ENCODE measurements at places on chromosomes 7 and 10.
A peak's percentile ranks its signal among the peaks of the same experiment; 100 is the strongest.

- DNase-seq, result no peak
These were observed 44.7 kb upstream of the TMEM213 start for GRCh38 chr7:138753150-138753518.

DNA sequence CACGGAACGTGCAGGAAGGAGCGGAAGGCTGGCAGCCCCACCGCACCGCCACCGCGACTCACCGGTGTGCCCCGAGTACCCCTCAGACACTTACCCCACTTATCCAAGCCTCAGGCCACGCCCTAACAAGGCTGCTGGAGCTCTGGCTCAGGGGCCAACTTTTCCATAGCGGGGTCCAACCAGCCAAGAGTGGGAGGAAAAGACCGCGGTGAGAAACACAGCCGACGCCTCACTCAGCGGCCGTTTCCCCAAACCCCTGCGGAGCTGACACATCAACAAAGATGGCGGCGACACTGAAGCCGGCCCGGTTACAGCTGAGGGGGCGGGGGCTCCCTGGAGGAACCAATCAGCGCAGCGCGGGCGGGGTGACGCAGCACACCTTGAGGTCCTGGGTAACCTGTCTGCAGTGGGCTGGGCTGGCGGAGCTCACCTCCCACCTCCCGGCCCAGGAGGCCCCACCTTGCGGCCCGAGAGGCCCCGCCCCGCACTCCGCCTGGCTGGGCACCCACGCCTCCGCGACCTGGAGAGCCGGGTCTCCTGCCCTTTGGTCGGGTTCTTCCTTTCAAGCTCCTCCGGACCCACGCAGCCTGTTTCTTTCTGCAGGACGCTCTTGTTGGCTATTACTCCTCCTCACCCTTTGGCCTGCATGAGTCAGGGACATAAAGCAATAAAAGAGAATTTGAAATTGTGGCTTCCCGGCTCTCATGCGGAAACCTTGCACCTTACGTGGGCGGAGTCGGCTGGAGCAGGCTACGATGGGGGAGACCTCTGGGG is at the start of gene CCDC186:
CCDC186 (minus strand) TSS at position 283 of the 774 bp plus-strand sequence. CDS start 10,935 bp downstream, outside the sequence.
- peak; percentile 80 for DNase-seq

GRCh38 chr7:26156451-26157420 is 4.7 kb downstream of the NFE2L3 start:
- DNase-seq, result peak; percentile 85

GRCh38 chr7:103932389-103932788 is 57.1 kb downstream of the RELN start:
- DNase-seq, result no peak

GRCh38 chr7:115822380-115822779 is 208.2 kb downstream of the TFEC start:
- DNase-seq, result no peak

DNA sequence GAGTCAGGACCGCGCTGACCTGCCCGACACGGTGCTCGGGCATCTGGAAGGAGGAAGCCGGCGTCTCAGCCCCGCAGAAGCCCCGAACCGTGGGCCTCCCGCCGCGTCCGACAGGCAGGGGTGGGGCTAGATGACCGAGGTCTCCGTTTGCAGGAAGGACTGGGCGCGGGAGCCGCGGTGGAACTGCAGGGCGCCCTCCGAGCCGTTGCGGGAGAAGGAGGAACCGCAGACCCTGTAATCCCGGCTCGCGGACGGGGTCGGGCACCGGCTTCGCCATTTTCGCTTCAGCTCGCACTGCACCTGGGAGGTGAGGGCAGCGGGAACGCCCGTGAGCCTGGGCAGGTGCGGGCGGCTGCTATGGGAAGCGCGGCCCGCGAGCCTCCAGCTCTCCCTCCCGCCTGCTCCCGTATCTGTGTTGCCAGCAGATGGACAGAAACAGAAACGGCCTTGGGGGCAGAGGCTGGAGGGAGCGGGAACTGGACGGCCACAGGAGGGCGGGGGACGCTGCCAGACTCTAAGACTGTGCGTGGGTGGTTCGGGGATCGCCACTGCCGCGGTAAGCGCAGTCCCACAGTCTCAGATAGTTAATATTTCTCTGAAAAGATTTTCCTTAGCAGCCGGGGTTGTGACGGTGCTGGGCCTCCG is 114.1 kb downstream of the VIPR2 start:
- no peak for DNase-seq

GRCh38 chr10:17222329-17222728 is 5.7 kb upstream of the VIM start:
- no peak for DNase-seq

GRCh38 chr10:107616463-107617410 is 452.2 kb upstream of the SORCS1 start:
- peak; percentile 89 for DNase-seq

GRCh38 chr7:37683246-37684120 is at the start of gene GPR141:
Gene GPR141, plus strand, starts transcription at chr7:37683766. Its CDS starts 56,628 bp downstream, at chr7:37740394.
- no peak for DNase-seq

- peak; percentile 67 for DNase-seq
These were observed 27.7 kb upstream of the NRBF2 start for GRCh38 chr10:63105225-63106110.

- DNase-seq, result no peak
These were observed 161.3 kb upstream of the PCDH15 start for GRCh38 chr10:54962134-54962900.

DNA sequence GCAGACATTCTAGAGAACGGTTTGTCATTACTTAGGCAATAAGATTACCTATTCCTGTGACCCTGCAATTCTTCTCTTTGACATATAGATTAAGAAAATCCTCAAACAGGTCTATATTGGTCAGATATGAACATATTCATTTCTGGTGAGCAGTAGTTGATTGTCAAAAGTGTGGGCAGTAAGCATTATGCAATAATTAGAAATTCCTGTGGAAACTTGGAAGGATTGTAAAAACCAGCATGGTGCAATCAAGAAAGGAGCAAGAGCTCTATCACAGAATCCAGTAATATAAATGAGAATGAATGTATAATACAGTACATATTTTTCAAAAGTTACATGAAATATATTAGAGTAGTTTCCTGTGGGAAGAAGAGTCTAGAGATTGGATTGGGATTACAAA is 406.5 kb downstream of the SUGCT start:
- peak; percentile 28 for DNase-seq

- DNase-seq, result no peak
These were observed 216.8 kb downstream of the TCERG1L start for GRCh38 chr10:131094527-131095312.

GRCh38 chr10:117542706-117543224 is at the start of gene EMX2:
Gene EMX2, plus strand, starts transcription at chr10:117542746. Its CDS starts 522 bp downstream, at chr10:117543268.
- DNase-seq, result no peak

- DNase-seq, result peak; percentile 23
These were observed 75.3 kb upstream of the SAMD8 start for GRCh38 chr10:75035975-75036708.

- no peak for DNase-seq
These were observed 23.9 kb downstream of the AQP1 start for GRCh38 chr7:30935569-30935877.

GRCh38 chr7:37982423-37982822 is 62.0 kb downstream of the EPDR1 start:
- DNase-seq, result no peak

GRCh38 chr10:25455980-25456567 is 281.3 kb downstream of the GPR158 start:
- no peak for DNase-seq

GRCh38 chr7:25427721-25428120 is 199.4 kb upstream of the NPVF start:
- DNase-seq, result no peak

- DNase-seq, result peak; percentile 14
These were observed 47.8 kb downstream of the HERPUD2 start for GRCh38 chr7:35647171-35647574.

DNA sequence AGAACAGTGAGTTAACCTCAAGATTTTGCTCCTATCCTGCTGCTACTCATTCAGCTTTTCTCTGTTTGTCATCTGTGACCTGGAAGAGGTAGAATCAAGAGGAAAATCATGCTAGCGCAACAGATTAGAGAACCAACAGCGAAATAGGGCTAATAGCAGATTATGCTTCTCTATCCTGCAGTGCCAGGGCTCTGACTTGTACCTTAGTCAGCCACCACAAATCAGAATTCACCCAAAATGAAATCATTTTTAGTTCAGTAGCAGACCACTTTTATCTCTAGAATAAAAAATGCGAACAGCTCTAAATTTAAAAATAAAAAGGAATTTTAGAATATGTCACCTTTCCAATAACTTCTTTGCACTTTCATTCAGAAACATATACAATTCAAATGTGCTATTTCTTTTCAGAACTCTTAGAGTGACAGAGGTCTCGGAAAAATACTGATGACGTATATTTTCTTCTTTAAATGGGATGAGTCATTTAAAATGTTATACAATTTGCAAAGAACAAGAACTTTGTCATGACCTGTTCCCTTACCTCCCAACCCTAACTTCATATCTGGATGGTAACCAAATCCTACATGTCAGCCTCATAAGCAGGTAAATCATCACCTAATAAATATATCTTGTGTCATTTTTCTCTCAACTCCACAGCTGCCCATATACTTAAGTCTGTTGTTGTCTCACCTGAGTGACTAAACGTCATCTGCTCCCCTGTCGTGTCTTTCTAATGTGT is 896.4 kb downstream of the PCDH15 start:
- no peak for DNase-seq

- DNase-seq, result no peak
These were observed 569.3 kb downstream of the ATRNL1 start for GRCh38 chr10:115662422-115662821.

GRCh38 chr10:132098539-132099388 is 33.0 kb downstream of the JAKMIP3 start:
- DNase-seq, result no peak

GRCh38 chr7:35246819-35247218 is 7.1 kb downstream of the TBX20 start:
- no peak for DNase-seq

GRCh38 chr7:24786306-24786705 is 29.0 kb upstream of the GSDME start:
- DNase-seq, result no peak

- DNase-seq, result no peak
These were observed 107.4 kb downstream of the DYNC2I1 start for GRCh38 chr7:158963771-158964241.

GRCh38 chr7:155837126-155837479 is 24.8 kb upstream of the SHH start:
- no peak for DNase-seq

DNA sequence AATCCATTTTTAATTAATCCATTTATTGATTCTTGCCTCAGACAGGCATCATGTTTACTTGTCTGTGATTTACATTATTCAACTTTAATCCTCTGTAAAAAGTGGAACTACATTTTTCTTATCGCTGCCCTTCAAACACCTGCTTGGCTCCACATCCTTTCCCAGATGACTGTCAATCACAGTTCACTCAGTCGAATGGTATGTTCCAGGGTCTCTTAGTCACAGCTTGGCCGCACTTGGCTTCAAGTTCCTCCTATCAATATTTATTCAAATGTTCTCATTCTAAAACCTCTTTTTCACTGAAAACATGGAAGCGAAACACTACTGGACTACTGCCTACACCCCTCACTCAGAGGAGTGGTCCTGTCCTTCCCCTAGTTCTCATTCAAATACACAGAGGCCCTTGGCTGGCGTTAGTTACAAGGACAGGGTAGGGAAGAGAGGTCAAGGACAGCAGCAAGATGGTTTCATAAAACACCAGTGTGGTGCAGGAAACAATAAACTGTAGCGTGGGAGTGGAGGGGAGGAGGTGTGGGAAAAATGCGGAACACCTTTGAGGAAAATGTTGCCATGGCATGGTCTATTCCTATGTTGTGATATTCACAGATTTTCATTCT is 143.2 kb downstream of the USP6NL start:
- peak; percentile 53 for DNase-seq

- DNase-seq, result no peak
These were observed 33.5 kb downstream of the LHPP start for GRCh38 chr10:124495162-124495561.

GRCh38 chr10:63467841-63468240 is 2.1 kb upstream of the JMJD1C start:
- DNase-seq, result peak; percentile 29

DNA sequence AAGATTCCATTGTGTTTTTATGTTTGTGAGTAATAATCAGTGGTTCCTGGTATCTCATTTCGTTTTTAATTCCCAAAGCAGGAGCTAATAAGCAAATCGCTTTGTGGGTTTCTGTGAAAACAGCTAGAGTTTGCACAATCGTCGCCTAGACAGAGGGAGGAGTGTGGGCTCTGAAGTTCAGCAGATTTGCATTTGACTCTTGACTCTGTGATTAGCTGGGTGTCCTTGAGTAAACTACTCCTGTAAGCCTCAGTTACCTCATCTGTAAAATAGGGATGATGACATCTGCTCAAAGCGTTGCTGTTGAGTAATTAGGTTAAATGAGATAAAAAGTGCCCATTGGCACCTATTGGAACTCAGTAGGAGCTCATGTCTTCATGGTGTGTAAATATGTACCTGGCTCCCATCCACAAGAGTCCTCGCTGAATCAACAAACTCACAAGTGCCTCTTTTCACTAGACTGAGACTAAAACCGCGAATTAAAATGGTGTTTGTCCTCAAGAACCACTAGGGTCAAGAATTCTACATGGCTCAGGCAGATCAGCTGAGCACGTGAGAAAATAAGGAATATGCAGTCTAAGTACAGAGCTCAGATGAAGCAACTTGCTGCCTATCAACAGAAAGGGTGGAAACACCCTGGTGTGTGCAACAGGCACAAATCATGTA is 385.8 kb upstream of the C7orf33 start:
- no peak for DNase-seq

GRCh38 chr10:27145937-27146336 is 8.2 kb downstream of the YME1L1 start:
- no peak for DNase-seq

DNA sequence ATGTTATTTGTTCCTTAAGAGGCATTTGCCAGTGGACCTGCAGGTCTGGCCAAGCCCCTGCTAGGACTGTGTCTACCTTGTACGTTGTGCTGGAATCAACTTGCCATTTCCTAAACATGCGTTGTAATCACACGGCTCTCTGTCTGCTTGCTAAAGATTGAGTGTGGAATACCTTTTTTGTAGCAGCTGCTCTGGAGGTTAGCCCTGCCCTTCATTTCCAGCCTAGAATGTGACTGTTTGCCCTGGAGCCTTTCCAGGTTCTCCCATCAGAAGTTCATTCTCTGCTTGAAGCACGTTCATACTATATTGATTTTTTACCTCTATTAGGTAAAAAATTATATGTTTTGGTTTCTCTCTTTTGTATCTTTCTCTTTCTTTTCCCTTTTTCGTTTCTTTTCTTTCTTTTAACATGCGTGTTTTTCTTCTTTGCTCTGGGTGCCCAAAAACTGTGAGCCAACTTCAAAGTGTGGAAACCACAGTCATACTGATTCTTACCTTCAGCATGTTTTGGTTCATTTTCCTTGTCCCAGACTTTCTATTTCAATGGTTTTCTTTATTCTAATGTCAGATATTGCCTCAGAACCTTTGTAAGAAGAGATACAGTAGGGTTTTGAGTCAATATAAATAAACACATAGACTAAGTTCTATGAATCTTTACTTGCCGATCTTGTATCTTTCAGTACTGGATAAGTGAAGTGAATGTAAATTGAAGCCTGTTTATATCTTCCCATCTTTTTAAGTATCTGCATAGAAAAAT is 111.9 kb upstream of the RPA3 start:
- no peak for DNase-seq

Data from HCEC 1CT (cell line).